ENCODE measurements at places on chromosomes 16 and 17.

GRCh38 chr16:87333581-87334331 lies 16.6 kb upstream of the C16orf95 start:
- no peak for DNase-seq

GRCh38 chr16:2717383-2718263 lies 2.4 kb downstream of the PRSS27 start:
- DNase-seq, result no peak

GRCh38 chr16:31473264-31473984 lies 1.5 kb downstream of the TGFB1I1 start:
- DNase-seq, result no peak

DNA sequence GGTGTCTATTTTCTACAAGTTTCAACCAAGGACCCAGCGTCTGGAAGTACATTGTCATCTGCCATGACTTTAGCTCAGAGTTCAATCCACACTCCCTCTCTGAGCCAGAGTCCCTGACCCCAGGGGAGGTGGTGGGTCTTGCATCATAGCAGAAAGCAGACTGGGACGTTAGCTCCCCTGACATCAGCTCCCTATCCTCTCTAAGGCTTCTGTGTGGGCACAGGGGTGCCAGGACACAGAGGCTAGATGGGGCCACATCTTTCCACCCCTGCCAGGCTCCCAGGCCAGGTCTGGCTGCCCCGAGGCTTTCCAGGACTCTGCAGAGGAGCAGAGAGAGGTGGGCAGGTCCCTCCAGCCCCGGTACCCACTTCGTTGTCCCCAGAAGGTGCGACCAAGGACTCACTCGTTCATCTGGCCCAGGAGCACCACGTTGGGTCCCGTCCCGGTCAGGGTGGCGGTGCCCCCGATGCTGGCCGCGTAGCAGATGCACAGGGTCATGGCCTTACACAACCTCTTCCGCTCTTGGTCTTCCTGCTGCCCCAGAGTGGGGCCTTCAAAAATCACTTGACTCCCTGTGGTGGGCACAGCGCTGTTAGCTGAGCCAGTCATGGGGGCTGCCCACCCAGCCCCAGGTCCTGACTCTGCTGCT lies 10.5 kb downstream of the SLC13A5 start:
- no peak for DNase-seq

GRCh38 chr16:67415872-67416793 lies at the start of gene ZDHHC1:
Gene ZDHHC1, minus strand, starts transcription at chr16:67416477. Its CDS starts 8,702 bp downstream, at chr16:67407775.
- DNase-seq, result no peak

GRCh38 chr17:30173649-30174048 lies 57.0 kb downstream of the NSRP1 start:
- no peak for DNase-seq

GRCh38 chr17:80794281-80795089 lies 197.2 kb upstream of the CHMP6 start:
- DNase-seq, result no peak

DNA sequence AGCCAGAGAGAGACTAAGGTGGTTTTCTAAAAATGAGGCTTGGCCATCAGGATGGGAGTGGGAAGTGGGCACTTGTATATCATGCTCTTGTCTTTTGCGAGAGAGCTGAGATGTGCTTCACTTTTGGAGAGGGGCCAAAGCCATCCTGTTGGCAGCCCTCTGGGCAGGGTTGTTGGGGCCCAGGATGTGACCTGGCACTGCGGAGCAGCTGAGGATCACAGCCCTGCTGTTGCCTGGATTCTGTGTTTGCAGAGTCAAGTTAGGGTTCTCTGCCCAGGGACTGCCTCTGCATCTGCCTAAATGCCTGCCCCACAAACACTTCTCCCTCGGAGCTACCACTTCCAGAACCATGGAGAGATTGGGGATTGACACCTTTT lies 71.2 kb downstream of the PLD6 start:
- DNase-seq, result no peak

- peak; percentile 64 for DNase-seq
These were observed 3.0 kb downstream of the CBX8 start for GRCh38 chr17:79793924-79794304.

- DNase-seq, result no peak
These were observed 135.7 kb upstream of the C16orf82 start for GRCh38 chr16:26930786-26931581.

DNA sequence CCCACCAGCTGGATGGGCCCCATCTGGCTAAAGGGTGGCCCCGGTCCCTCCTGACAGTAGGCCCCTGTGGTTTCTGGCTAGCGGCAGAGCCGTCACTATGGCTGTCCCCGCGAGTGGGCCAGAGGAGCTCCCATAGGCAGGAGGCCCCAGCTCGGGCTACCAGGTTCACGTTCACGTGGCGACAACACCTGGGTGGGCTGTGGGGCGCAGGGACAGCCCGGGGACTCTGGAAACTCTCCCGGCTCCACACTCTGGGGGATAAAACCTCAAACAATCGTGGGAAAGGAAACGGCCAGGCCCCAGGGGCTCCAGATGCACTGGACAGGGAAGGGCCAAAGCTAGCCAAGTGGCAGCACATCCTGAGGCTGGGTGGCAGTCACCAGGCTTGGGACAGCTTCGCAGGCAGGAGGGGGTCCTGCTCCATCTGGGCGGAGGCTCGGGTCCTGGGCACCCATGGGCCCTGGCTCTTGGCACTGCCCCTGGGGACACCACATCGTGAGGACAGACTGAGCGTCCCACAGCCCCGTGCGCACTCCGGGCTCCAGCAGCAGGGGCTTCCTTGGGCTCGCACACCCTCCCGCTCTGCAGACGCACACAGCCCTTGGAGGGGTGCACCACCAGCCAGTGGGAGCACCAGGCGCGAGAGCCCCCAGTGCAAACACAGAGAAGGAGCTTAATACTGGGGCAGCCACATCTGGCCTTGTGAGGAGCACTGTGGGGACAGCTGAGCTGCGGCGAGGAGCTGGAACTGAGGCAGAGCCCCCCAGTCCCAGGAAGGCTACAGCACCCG lies 4.4 kb downstream of the RNF166 start:
- DNase-seq, result no peak

GRCh38 chr17:71519285-71519684 lies 601.5 kb upstream of the SOX9 start:
- DNase-seq, result no peak

- DNase-seq, result no peak
These were observed 4.9 kb upstream of the ZG16B start for GRCh38 chr16:2825049-2825742.

DNA sequence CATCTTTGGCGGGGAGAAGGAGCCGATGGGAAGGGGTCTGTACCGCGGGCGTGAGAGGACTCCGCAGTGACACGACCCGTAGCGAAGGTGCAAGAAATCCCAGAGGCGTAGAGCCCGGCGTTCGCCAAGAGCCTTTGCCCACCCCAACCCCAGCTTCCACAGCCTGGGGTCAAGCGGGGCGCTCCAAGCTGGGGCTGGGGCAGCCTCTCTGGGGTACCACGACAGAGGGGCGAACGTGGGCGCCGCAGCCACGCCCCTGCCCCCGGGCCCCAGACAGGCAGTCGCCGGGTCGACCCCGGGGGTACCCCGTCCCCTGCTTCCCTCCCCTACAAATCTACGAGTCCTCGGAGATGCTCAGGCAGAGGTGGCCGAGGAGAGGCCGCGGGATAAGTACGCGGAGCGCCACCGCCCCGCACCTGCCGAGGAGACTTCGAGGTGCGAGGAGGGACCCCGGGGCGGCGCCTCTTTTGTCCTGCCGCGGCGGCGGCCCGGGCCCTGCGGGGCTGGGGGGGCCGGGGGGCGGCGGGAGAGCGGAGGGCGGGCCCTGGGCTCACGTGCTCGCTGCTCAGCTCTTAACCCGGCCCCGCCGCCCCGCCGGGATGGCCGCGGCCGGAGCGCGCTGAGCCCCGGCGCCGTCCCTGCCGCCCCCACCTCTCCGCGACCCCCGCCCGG lies at the start of gene ADAM11:
ADAM11 (plus strand) TSS at position 575 of the 672 bp plus-strand sequence. CDS start 212 bp downstream, outside the sequence.
- no peak for DNase-seq

- no peak for DNase-seq
These were observed 32.4 kb upstream of the RPTOR start for GRCh38 chr17:80512233-80512632.

DNA sequence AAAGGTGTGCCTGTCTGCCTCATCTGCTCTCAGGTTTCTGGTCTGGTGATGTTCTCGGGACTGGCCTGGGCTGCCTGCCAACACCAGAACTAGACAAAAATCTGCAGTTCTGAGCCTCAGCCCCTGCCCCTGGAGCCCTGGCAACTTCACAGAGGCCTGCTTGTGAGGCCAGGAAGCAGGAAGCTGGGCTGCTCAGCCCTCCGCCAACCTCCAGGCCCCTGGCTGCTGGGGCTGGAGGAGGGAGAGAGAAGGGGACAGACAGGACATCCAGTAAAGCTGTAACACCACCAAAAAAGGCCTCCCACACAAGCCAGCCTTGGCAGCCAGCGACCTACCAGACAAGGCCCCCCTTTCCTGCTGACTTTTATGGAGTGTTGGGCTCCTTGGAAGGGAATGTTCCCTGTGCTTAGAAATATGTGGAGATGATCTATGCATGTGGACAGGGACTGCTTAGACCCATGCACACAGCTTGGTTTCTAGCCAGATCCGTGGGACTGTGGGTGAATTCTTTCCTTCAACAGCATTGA lies 157.6 kb downstream of the XYLT1 start:
- no peak for DNase-seq

- DNase-seq, result no peak
These were observed 13.5 kb downstream of the MPG start for GRCh38 chr16:91484-91883.

DNA sequence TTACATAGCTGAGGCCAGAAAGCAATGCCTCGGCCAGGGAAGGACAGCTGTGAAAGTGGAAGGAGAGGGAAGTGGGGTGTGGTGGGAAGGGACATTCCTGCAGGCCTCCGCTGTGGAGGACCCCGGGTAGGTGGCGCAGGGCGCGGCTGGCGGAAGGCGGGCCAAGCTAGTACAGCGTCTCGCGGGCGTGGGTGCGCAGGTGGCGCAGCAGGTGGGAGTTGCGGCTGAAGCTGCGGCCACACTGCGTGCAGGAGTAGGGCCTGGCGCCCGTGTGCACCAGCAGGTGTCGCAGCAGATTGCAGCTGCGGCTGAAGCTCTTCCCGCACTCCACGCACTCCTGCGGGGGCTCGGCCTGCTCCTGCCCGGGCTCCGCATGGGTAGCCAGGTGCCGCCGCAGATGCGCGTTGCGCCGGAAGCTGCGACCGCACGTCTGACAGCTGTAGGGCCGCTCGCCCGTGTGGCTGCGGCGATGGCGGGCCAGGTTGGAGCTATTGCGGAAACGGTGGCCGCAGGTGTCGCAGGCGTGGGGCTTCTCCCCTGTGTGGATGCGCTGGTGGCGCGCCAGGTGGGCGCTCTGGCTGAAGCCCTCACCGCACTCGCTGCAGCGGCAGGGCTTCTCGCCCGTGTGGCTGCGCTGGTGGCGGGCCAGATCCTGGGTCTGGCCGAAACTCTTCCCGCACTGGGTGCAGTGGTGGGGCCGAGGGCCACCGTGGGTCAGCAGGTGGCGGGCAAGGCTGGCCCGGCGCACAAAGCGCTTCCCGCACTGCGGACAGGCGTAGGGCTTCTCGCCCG lies 10.0 kb downstream of the ZSCAN10 start:
- peak; percentile 17 for DNase-seq

- DNase-seq, result no peak
These were observed 4.6 kb downstream of the CMIP start for GRCh38 chr16:81449241-81449640.

DNA sequence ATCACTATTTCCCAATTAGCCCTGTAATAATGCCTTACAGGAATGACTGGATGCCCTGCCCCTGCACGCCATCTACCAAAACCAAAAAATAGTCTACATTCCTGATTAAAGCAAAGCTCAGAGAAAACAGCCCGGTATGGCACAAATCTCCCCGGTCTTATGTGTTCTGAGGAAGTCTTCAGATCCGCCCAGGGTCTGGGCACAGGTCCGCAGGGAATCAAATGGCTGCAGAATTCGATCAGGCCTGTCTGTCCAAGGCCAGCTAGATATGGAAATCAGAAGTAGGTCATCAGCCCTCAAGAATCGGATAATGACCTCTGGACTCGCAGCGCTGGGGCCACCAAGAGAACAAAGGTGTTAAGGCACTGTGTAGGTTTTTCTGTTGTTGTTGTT lies 171.0 kb downstream of the ZFHX3 start:
- no peak for DNase-seq

- DNase-seq, result no peak
These were observed 61.9 kb downstream of the MEAK7 start for GRCh38 chr16:84442416-84443145.

DNA sequence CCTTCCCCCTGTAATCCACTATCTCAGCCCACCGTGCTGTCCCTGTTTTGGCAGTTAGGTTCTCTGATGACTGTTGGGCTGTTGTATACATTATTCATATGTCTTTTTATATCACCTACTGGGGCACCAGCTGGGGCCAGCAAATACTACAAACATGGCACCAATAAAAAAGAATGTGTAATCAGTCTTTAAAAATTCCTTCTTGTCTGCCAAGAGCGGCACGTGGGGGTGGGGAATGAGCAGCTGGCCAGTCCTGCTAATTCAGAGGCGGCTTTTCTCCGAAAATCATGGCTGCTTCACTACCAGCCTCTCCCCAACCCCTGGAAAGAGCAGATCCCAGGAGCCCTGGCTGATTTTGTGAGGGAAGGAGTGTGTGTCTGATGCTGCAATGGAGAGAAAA lies 77.7 kb upstream of the EEF2KMT start:
- no peak for DNase-seq

GRCh38 chr17:75557852-75558665 lies 29.5 kb upstream of the MYO15B start:
- DNase-seq, result no peak

DNA sequence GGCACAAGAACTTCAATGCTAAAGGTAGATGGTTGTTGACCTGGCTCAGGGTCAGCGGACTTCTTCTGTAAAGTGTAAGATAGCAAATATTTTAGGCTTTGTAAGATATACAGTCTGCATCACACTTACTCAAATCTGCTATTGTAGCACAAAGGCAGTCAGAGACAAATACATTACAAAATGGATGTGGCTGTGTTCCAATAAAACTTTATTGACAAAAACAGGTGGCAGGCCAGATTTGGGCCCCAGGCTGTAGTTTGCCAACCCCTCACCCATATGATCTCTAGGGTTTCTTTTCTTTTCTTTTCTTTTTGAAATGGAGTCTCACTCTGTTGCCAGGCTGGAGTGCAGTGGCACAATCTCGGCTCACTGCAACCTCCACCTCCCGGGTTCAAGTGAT lies 39.5 kb upstream of the TMEM132E start:
- DNase-seq, result no peak

DNA sequence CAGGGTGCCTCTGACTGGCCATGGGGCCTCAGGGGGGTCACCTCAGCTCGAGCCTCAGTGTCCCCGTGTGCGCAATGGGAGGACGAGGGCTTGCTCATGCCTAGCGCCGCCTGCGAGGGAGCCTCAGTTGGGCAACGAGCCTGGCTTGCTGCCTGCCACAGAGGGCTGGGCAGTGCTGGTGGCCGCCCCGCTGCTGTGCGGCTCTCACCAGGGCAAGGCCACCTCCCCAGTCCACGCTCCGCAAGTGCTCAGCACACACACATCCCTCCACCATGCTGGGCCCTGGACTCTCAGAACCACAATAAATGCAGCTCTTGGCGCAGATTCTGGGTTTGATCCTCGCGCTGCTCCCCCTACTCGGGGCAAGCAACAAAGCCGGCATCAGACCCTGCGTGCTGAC lies 76.2 kb downstream of the ENGASE start:
- DNase-seq, result no peak

Data from Karpas-422 (cell line).